ENCODE measurements at places on chromosomes 16 and 17. TPM values are rescaled to one million over a fixed set of nuclear protein-coding genes. Genes with fewer than 3 reads are reported as not detected.

The TMEM208 gene
- 50.2 TPM for total RNA-seq

The EMP2 gene
- 0.45 TPM for total RNA-seq

The ABI3 gene
- total RNA-seq = 0.17 TPM

The KCTD13 gene
- 12.5 TPM for total RNA-seq

The C16orf54 gene
- total RNA-seq = not detected

The ZBTB4 gene
- total RNA-seq = 14.8 TPM

The KCNJ18 gene
- total RNA-seq = not detected

The ABCC6 gene
- total RNA-seq = 2.9 TPM

The EVPL gene
- total RNA-seq = 14.4 TPM

The FGF11 gene
- total RNA-seq = 10.7 TPM

The COPZ2 gene
- total RNA-seq = 8.0 TPM

The LYZL6 gene
- total RNA-seq = not detected

The CA4 gene
- total RNA-seq = not detected

The GALR2 gene
- not detected for total RNA-seq

The ZKSCAN2 gene
- total RNA-seq = 2.6 TPM

The SEZ6 gene
- total RNA-seq = not detected

The TPSD1 gene
- not detected for total RNA-seq

- DNase-seq = peak; percentile 34
These were observed 797 bp downstream of the NUDT7 start for GRCh38 chr16:77723108-77723514.

- DNase-seq = no peak
These were observed 438.0 kb upstream of the CDH11 start for GRCh38 chr16:65559846-65560245.

DNA sequence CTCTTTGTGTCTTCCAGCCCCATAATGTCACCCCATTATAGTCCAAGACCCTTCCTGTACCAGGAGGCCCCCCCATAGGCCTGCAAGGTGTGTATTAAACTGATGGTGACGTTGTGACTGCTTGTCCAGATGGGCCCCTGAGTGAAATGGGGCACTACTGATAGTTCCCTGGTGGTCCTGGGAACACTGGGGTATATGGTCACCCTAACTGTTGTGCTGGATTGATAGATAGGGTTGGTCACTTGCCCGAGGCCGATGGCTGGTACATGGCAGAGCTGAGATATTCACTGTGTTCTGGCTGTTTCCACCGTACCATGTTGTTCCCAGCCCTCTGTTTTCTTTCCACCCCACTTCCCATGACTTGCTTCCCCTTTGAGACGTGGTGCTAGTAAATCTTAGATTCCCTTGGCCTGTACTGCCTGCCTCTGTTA, 4.3 kb downstream of the CNP start:
- DNase-seq = no peak

DNA sequence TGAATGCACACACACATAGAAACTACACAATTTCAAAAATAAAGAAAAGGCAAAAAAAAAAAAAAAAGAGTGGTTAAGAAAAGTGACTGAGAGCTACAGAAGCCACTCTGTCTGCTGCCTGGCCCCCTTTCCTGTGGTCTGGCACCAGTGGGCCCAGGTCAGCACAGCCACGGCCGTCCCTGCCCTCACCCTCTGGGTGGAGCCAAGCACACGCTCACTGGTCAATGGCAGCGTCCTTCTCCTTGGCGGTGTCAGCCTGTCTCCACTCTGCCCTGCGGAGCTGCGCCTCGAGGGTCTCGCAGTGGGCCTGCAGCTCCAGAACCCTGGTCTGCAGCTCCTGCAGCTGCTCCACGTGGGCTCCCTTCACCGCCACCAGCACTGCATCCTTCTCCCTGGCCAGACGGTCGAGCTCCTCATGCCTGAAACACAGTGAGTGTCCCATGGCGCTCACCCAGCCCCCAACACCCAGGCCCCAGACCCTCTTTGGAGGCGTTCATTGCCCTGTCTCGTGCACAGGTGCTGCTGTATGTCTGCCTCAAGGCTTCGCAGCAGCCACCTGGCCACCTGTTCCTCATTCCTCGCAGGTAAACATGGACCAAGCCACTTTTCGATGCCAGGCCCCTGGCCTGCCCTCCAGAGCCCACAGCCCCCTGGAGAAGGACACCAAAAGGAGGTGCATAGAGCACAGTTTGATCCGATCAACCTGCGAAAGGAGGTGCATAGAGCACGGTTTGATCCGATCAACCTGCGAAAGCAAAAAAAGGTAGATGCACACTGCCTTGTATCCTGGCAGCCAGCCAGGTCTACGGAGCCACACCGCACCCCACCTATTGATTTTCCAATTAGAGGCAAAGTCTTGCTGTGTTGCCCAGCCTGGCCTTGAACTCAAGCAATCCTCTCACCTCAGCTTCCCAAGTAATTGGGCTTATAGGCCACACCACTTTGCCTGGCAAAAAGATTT, 24.4 kb downstream of the CCDC57 start:
- no peak for DNase-seq

GRCh38 chr17:1580979-1581676, 18.5 kb upstream of the PITPNA start:
- no peak for DNase-seq

GRCh38 chr16:12498077-12498476, 305.6 kb downstream of the CPPED1 start:
- DNase-seq = peak; percentile 26

- DNase-seq = no peak
These were observed 6.2 kb downstream of the MAP3K14 start for GRCh38 chr17:45310380-45311324.

DNA sequence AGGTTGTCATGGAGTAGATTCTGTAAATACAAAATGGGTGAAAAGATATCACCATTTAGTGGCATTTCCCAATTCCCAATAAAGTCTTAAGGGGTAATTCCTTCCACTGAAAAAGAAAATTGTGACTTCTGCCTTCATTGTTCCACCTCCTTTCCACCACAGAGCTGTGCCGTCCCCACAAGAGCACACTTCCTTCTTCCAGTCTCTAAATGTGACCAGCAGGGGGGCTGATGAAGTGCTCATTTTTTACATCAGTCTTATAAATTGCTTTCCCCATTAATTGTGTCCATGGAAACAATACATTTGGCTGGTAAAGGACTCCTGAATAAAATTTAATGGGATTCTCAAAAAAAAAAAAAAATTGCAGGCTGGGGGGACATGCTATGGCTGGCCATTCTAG, 260.8 kb upstream of the PSMD7 start:
- no peak for DNase-seq

GRCh38 chr16:84225571-84225970, 14.2 kb downstream of the KCNG4 start:
- DNase-seq = no peak

DNA sequence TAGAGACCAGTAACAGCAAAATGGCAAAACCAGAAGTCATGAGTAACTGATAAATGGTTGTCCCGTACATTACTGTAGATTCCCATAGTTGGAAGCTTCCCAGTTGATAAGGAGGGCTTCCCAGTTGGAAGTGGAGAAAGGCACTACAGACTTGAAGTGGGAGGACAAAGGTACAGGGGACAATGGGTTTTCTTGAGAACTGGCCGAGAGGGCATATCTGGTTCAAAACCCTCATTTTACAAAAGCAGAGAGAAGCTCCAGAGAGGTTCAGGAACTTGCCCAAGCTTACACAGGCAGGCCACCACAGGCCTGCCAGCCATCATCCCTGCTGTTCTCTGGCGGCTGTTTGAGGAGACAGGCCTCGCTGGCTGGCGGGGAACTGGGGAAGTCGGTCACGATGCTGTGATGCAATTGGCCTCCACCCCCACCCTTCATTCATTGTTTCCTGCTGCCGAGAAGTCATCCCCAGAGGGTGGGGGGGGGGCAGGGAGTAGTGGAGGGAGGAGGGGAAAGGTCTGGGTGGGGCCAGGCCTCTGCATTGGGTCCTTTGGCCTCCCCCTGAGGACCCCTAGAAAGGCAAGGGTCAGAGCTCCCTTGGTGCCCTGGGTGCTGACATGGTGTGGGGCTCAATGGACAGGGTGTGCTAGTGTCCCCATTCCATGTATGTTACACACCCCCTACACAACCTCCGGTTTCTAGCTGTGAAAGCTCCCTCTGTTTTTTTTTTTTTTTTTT, 3.0 kb downstream of the UBALD2 start:
- peak; percentile 81 for DNase-seq

GRCh38 chr16:78127130-78127529, 27.7 kb downstream of the WWOX start:
- DNase-seq = no peak

GRCh38 chr16:75112734-75113491, 3.7 kb downstream of the LDHD start:
- no peak for DNase-seq

DNA sequence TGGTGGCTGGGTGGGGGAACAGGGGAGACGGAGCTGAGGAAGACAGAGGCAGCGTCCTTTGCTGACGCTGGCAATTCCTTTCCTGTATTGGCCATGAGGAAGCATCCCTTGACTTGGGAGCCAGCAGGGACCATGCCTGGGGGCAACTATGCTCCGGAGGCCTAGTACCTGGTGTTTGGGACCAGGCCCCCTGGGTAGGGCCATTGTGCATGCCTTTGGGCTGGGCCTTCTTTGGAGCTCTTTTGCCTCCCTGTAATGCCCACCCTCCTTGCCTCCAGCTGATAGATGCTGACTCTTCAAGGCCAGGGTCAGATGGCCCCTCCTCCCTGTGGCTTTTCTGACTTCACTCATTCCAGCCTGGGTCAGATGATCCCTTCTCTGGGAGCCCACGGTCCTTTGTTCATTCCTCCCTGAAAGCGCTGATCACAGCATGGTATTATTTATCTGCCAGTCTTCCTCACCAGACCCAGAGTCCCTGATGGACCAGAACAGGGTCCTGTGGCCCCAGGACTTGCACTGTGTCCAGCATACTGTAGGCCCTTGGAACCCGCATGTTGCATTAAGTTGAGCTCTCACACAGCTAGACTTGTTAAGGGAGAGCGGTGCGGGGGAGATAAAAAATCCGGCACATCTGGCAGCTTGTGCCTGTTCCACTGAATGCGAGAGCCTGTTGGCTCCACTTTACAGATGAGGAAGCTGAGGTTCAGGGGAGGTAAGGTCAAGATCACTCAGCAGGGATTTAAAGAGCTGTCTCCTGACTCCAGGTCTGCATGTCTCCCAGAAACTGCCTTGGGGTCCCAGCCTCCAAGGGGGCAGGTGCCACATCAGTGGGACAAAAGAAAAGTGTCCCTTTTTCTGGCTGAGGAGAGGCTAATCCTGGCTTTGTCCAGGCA, 2.9 kb downstream of the STARD3 start:
- no peak for DNase-seq

DNA sequence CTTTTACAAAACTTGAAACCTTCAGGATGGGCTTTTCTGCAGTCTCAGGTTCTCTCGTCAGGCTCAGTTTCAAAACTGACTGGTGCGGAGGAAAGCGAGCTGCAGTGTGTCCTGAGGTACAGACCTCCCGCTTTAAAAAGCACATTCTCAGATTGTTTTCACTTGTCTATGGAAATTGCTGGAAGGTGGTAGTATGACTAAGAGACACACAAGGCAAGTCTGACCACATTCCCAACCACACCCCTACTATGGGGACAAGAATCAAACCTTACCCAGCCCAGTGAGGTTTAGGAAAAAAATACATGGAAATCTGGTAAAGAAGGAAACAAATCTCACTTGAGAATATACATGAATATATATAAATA, 18.2 kb downstream of the SRP68 start:
- DNase-seq = peak; percentile 88

GRCh38 chr16:2280981-2281542, 13.1 kb upstream of the RNPS1 start:
- no peak for DNase-seq

GRCh38 chr16:15874745-15875314, 13.6 kb downstream of the CEP20 start:
- peak; percentile 62 for DNase-seq

DNA sequence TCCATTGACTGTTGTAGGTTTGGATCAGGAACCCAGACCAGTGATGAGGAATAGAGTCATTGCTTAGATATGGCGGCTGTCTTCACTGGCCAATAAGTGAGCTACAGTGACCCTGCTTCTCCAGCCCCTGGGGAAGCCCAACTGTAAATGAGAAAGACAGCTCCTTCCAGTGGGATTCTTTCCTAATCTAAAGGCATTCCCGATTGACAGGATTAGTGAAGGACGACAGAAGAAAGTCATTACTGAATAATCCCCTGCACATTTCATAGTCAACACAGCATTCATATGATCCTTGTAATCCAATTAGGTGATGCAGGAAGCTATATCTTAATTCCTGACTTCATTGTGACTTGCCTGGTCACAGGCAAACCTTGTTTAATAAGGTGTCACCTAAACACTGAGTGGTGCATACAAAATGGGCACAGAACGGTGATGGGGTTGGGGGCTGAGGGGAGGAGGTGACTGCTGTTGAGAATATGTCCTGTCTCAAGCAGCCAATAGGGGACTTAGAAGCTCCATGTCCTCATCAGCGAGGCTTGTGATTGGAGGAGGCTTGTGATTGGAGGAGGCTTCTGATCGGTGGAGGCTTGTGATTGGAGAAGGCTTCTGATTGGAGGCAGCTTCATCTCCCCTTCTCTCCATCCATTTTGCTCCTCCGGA, 242.6 kb downstream of the XYLT1 start:
- DNase-seq = no peak

DNA sequence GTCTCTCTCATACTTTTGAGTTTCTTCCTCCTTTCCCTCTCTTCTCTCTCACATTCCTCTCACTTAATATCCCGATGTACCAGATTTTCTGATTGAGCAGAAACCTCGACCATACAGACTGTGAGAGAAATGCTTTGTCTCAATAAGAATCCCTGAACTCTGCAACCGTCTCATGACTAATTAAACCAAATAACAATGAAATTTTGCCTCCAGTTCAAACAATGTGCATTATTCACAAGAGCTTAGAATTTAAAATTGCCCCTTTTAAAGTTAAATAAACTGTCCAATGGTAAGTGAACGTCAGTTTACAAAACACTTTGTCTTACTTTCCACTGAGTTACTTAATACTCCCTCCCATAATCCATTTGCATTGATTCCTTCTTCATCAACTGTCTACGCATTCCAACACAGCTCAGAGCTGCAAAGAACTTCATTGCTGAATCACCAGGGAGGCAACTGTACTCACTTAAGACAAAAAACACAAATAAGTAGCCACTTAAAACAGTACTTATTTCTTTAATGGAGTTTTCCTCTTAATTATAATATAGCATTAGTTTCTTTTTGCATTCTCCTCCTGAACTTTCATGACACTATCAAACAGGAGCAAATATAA, 4.9 kb downstream of the CDH11 start:
- DNase-seq = no peak

DNA sequence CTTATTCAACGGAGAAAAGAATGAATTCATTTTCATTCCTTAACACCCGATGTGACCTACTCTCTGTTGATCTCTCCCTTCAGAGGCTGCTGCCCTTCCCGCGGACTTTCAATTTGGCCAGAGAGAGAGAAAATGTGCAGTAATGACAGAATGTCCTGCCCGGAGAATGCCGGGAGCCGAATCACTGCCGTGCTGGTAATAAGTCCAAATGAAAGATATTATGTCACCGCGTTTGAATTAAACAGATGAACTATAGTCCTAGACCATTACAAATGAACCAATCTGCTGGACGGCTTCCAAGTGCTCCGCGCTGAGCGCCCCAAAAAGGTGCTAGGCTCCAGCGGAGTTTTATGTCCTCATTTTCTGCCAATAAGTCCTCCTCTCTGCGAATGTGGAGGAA, 14.7 kb upstream of the C16orf82 start:
- DNase-seq = no peak

- no peak for DNase-seq
These were observed 781.6 kb upstream of the SOX9 start for GRCh38 chr17:71339206-71339605.

- no peak for DNase-seq
These were observed 219.4 kb upstream of the CIBAR2 start for GRCh38 chr16:85331688-85332087.
